Activated T-cell treated with anti-CD3 and anti-CD28 coated beads, Interleukin-2, amount 50 U/mL, for 48 hours (primary cell): ENCODE measurements at places on chromosomes 7 and 10.
A peak's percentile ranks its signal among the peaks of the same experiment; 100 is the strongest.

GRCh38 chr7:608361-608760 is 88.7 kb upstream of the PDGFA start:
- DNase-seq = no peak

- no peak for DNase-seq
Measured at GRCh38 chr7:44338600-44338999, 13.2 kb upstream of the CAMK2B start.

- no peak for DNase-seq
Measured at GRCh38 chr10:122379537-122379936, 5.0 kb downstream of the PLEKHA1 start.

GRCh38 chr7:20438248-20438647 is 107.5 kb downstream of the ITGB8 start:
- no peak for DNase-seq

DNA sequence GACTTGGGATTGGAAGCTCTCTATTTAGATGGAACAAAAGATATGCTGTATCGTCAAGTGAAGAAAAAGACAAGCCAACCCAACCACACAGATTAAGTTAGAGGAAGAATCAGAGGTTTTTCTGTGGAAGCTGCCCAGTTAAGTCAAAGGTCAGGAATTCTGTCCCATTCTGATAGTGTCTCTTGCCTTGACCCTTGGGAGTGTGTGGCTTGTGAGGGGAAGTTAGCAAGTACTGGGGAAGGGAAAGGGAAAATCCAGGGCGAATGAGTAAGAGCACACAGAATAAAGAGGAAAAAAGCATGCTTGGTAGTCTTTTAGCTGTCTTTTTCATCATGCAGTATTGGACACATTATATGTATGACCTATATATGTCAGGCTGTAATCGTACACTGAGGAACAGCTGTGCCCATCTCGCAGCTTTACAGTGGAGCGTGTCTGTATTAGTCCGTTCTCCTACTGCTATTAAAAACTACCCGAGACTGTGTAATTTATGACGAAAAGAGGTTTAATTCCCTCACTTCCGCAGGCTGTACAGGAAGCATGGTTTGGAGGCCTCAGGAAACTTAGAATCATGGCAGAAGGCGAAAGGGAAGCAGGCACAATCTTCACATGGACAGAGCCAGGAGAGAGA is 197.2 kb downstream of the GALNT17 start:
- DNase-seq = no peak

GRCh38 chr10:69696073-69696731 is 66.2 kb downstream of the FAM241B start:
- peak; percentile 25 for DNase-seq

- no peak for DNase-seq
Measured at GRCh38 chr7:138025215-138026186, 23.6 kb upstream of the CREB3L2 start.
